Glomerular endothelial cell (primary cell): ENCODE measurements at places on chromosomes 6 and 20. TPM values are rescaled to one million over a fixed set of nuclear protein-coding genes. Genes with fewer than 3 reads are reported as not detected.
A peak's percentile ranks its signal among the peaks of the same experiment; 100 is the strongest.

- no peak for DNase-seq
Measured at GRCh38 chr6:105894556-105894955, 191.6 kb upstream of the PRDM1 start.

GRCh38 chr6:53023323-53023722 lies 28.2 kb upstream of the GSTA4 start:
- DNase-seq: no peak

- DNase-seq: peak; percentile 84
Measured at GRCh38 chr20:49768204-49769047, 44.2 kb upstream of the SLC9A8 start.

DNA sequence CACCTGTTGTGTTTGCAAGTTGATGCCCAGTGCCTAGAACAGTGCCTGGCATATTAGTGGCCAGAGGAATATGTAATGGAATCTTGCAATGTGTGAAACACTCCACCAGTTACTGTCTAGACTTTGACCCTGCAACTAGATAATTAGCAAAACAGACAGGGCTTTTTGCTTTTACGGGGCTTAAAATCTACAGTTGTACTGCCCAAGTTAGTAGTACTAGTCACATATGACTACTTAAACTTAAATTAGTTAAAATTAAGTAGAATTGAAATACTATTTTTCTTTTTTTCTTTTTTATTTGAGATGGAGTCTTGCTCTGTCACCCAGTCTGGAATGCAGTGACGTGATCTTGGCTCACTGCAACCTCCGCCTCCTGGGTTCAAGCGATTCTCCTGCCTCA lies 44.3 kb upstream of the PLCB4 start:
- no peak for DNase-seq

- DNase-seq: no peak
Measured at GRCh38 chr20:59150821-59151251, 12.8 kb upstream of the ZNF831 start.

- DNase-seq: no peak
Measured at GRCh38 chr6:87772597-87773530, 70.8 kb upstream of the AKIRIN2 start.

- DNase-seq: no peak
Measured at GRCh38 chr20:62494537-62494936, 18.7 kb upstream of the GATA5 start.

DNA sequence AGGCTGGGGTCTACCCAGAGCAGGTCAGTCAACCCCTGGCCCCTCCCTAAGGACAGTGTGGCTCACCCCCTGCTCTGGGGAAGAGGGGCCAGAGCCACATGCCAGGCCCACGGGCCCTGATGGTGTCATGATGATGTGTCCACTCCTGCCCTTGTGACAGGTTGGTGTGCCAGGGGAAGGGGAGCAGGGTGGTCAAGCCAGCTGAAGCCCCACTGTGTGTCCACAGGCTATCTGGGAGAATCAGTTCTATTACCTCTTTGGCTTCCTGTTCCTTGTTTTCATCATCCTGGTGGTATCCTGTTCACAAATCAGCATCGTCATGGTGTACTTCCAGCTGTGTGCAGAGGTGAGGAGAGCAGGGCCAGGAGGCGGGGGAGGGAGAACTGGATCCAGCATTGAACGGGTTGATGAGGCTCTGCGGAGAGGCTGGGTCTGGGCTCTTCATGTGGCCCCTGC lies 47.7 kb downstream of the PLAGL2 start:
- no peak for DNase-seq

GRCh38 chr20:51372176-51372803 lies 170.2 kb downstream of the NFATC2 start:
- no peak for DNase-seq

DNA sequence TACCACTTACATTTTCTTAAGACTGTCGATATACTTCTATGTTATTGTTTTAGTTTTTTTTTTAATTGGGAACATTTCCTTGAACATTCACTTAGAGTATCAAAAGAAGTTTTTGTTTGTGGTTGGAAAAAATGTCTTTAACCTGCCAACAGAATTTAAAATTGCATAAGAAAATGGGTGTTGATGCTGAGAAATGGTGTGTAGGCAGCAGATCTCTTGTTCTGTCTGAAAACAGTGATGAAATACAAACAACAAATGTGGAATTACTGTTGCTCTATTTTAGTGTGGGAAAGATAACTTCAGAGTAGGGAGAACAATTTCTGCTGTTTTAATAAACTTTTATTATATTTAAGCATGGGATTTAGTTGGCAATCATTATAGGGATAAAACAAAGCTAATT lies 293.5 kb downstream of the CDKAL1 start:
- no peak for DNase-seq

DNA sequence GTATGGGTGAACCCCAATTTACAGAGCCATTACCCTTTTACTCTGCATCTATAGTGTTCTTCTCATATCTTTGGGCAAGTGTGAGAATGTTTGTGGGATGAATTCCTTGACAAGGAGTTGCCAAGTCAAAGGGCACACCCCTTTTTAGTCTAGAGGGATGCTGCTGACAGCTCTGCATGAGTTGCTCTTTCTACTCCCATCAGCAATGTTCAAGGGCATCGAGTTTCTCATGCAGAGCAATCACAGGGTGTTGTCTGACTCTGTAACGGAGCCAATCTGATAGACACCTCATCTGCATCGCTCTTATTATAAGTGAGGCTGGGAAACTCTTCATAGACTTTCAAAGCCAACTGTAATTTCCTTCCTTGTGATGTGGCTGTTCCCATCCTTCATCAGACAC lies 77.4 kb downstream of the EDN3 start:
- DNase-seq: no peak

GRCh38 chr20:62805155-62805710 lies 598 bp downstream of the OGFR start:
- no peak for DNase-seq

DNA sequence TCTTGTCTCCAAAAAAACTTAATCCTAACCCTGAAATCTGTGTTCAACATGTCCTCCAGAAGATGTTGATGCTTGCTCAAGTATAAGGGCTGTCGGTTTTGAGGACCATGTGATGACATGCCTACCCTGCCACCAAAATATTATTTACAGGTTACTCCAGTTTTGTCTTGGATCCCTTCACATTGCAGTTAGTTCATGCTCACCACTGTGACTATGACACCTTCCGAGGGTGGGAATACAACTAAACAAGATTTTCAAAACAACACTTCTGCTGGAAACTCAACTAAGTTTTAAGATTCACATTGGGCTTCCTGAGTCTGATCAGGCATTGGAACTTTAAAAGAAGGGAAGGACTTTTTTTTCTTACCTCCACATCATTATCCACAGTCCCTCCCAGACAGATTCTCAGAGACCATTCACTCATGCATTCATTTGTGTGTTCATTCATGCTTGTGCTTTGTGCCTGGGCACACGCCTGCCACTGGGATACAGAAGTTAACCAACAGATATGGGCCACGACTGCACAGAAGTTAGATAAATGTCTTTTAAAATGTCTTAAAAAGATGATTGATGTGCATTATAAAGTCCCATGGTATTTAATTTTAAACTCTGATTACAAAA lies 118.7 kb upstream of the GJE1 start:
- DNase-seq: no peak

DNA sequence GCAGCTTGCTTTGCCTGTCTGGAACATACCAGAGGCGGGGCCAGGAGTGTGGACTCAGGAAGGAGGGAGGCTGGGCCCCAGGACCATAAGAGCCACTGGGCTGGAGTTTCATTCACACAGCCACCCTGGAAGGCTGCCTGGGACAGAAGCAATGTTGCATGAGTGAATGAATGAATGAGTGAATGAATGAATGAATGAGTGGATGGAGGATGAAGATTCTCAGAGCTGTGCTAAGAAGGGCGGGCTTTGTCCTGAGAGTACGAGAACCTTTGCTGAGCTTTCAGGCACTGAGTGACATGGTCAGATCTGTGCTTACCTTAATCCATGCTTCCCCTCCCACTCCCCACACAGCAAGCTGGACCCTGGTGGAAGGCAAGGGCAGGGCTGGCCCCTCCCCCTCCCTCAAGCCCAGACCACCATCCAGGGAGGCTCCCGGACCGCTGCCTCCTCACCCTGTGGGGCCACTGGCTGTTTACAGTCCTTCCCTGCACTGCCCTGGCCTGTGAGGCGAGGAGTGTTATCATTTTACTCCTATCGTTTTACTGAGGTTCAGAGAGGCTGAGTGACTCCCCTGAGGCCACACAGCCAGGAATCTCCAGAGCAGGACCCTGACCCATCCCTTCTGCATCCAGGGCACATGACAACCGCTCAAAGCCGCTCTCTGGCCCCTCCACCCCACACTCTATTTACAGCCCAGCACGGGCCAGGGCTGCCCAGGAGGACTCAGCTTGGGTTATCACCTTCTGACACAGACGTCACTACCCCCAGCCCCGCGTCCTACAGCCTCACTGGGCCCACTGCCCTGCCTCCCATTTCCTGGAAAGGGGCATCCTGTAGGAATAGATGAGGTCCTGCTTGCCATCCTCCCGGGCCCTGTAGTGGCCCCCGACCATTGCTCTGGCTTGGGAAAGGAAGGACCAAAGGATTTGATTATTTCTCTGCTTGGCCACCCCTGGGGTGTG lies 269.7 kb downstream of the TAF4 start:
- DNase-seq: no peak

- DNase-seq: no peak
Measured at GRCh38 chr6:44388135-44388487, 605 bp downstream of the CDC5L start.

GRCh38 chr6:41051873-41052272 lies 1.1 kb upstream of the APOBEC2 start:
- DNase-seq: no peak

DNA sequence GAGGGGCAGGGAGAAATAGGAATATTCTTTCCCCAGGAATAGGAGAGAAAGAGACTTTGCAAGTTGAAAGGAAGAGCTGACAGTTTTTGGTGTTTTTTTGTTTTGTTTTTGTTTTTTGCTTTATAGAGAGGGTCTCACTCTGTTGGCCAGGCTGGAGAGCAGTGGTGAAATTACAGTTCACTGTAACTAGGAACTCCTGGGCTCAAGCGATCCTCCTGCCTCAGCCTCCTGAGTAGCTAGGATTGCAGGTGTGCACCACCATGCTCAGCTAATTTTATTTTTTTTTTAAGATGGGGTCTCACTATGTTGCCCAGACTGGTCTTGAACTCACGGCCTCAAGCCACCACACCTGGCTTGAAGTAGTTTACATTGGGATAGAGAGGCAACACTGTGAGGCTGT lies 8.0 kb upstream of the L3MBTL3 start:
- DNase-seq: no peak

DNA sequence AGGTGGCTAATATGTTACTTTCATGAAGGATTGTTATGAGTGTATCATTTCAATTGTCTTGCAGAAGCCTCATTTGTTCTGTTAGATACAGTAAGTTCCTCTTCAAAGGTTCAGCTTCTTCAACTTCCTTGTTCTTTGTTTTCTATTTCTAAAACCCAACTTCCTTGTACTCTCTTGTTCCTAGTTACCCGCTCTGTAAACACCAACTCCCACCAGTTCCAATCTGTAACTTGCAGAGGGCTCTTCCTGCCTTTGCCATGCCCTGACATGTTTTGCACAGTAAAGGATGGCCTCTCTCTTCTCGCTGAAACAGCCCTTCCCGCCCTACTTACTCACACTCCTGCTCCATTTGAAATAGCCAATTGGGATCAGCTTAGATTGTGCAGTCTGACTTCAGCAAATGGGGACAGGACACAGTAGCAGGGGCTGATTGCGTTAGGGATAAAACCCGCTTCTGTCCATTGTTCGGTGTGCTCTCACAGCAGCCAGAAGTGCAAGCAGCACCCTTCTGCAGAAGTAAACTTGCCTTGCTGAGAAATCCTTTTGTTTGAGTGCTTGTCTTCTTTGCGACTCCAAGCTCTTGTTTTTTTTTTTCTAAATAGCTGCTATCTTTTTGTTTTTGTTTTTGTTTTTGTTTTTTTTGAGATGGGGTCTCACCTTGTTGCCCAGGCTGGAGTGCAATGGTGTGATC lies 45.9 kb upstream of the POU5F1 start:
- DNase-seq: no peak

GRCh38 chr6:106525107-106525881 lies 104.0 kb downstream of the RTN4IP1 start:
- no peak for DNase-seq

DNA sequence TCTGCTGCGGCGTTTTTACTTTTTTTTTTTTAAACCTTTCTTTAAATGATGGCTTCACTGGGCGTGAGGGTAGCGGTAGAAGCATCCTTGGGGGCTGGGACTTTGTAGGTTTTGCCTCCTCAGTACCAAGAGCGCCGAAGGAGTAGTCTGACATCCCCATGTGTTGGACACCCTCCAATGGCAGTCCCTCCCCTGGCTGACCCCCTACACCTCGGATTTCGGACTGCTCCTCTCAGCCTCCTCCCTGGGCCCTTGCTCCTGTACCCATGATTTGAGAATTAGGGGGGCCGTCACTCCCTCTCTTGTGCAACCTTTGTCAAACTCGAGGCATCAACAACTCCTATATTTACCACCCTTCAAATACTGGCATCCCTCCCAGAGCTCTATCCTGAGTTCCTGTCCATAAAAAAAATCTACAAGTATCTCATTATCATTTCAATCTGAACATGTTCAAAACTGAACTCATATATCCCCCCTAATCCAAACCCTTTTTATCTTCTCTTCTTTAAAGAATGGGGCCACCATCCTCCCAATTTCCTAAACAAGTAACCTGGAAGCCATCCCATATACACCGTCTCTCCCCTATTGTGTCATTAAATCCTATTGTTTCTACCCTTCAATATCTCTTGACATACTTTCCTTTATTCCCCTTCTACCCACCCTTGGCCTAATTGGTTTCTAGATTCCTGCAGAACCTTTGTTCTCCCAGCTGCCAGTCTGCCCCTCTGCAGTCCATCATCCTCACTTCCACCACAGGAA lies 1.2 kb upstream of the ARFGEF3 start:
- DNase-seq: no peak

GRCh38 chr6:66948106-66948505 lies 1241.1 kb upstream of the EYS start:
- no peak for DNase-seq

RSPO3 gene
- total RNA-seq: 0.19 and 1.8 TPM in 2 replicates

CST4 gene
- total RNA-seq: not detected in 2 replicates

C6orf58 gene
- total RNA-seq: not detected in 2 replicates

GSTA3 gene
- not detected in 2 replicates for total RNA-seq

MYBL2 gene
- 8.9 and 21.4 TPM in 2 replicates for total RNA-seq

DSN1 gene
- total RNA-seq: 7.5 and 13.3 TPM in 2 replicates

GABBR1 gene
- total RNA-seq: 9.4 and 12.0 TPM in 2 replicates

IMPG1 gene
- total RNA-seq: not detected in 2 replicates

DSP gene
- 20.6 and 75.0 TPM in 2 replicates for total RNA-seq

CCN5 gene
- not detected in 2 replicates for total RNA-seq

CD24 gene
- 6.4 and 38.0 TPM in 2 replicates for total RNA-seq

RPP40 gene
- total RNA-seq: 6.9 and 19.8 TPM in 2 replicates

SYNDIG1 gene
- total RNA-seq: not detected in 2 replicates

DDX43 gene
- 1.2 TPM in 1 of 2 replicates, not detected in the other for total RNA-seq

BACH2 gene
- total RNA-seq: 0.87 and 1.2 TPM in 2 replicates

TBXT gene
- total RNA-seq: not detected in 2 replicates
